T-helper 2 cell treated with Interferon-gamma antibody and Interleukin-4, amounts not matched to agents 5 μg/mL and 100 μg/mL, for 36 hours (primary cell): ENCODE measurements at places on chromosomes 2 and 18.

- no peak for DNase-seq
Measured at GRCh38 chr2:145530653-145531052, 1010.7 kb upstream of the ZEB2 start.

DNA sequence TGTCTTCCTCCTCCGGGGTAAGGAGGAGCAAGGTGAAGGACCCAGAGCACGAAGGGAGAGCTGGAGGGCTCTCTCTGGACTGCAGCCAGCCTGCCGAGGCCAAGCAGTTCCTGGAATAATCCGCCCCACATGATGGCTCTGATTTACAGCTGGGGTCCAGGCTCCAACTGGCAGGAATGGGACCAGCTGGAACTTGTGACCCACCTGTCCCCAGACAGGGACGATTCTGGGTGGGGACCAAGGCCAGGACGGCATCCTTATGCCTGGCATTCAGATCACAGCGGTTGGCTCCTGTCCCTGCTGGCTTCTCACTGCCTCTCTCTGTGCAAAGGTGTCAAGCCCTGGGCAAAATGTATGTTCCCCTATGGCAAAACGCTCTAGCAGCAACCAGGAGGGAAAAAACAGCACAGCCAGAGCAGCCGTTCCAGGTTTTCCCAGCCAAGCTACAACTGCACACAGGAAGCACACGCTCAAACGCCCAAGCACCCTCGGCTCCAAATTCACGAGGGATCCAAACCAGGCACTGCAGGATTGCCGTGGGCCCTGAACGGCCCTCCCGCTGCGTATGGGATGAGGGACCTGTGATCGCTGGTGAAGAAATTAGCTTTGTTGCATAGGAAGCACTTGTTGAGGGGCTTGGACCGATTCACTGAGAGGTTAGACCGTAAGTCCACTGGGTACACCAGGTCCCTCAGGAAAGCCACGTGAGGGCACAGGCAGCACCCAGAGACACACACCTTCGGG is 35.8 kb downstream of the FAM178B start:
- no peak for DNase-seq

DNA sequence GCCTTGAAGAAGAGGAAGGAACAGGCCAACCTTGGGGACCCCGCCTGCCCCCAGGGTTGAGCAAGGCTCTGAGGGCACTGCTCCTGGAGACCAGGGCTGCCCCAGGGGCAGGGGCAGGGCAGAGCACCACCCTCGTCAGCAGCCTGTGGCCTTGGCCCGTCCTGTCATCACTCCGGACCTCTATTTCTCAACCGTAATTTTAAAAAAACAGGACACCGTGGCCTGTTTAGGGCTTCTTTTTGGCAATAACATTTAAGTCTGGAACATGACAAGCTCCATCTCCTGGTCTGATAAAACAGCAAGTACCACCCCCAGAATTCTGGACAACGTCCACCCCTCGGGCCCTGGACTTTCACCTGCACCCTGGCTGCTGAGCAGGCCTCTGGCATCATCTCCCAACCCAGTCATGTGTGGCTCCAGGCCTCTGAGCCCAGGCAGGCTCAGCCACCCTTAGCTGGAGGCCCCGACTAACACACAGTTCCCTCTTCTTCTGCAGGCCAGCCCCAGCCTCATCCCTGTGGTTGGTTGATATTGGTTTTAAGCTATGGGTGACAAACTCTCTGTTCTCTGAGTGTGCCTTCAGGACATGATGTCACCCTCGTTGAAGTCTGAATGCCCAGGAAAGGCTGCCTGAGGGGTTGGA is 22.6 kb upstream of the ID2 start:
- no peak for DNase-seq

DNA sequence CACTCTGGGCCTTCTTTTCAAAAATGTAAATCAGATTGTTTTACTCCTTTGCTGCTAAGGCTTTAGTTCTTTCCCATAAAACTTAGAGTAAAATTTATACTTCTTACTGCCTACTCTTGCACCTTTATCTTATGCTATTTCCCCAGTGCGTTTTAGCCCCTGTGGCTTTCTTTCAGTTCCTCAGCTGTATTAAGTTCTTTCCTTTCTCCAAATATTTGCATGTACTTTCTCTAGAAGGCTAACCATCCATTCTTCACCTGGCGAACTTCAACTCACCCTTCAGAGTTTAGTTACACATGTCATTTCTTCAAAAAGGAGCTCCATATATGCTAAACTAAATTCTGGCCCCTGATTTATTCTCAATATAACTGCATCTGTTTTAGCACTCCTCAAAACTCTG is 160.7 kb downstream of the FSHR start:
- no peak for DNase-seq

GRCh38 chr2:197122821-197123220 is 187.8 kb downstream of the ANKRD44 start:
- no peak for DNase-seq

- no peak for DNase-seq
Measured at GRCh38 chr2:240623531-240624010, 1.7 kb upstream of the GPR35 start.

DNA sequence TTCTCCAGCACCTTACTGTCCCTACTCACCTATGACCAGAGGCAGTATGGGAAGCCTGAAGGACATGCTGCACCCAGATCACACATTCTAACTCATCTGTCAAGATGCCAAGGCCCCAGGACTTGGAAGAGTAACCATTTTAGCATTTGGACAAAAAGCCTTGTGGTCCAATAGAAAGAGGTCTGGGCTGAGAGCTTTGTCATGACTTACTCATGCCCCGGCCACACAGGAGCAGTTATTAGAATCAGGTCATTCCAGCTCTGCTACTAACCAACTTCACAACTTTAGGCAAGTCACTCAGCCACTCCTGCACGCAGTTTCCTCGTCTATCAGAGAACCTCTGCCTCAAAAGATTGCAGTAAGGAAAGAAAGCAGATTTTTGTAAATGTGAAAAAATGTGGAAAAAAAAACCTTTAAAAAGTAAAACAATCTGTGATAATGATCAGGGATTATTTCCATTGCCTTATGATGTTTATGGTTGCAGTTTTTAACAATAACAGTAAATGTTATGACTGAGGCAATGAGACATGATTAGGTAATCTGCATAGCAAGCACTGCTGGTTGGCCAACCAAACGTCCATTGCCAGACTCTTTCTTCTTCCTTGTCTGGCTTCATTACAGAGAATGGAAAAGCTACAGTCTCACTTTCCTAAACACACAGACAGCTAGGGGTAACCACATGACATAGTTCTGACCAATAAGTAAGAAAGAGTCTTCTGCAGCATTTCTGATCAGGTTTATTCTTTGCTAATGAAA is 255.4 kb upstream of the CHAC2 start:
- DNase-seq, result no peak

DNA sequence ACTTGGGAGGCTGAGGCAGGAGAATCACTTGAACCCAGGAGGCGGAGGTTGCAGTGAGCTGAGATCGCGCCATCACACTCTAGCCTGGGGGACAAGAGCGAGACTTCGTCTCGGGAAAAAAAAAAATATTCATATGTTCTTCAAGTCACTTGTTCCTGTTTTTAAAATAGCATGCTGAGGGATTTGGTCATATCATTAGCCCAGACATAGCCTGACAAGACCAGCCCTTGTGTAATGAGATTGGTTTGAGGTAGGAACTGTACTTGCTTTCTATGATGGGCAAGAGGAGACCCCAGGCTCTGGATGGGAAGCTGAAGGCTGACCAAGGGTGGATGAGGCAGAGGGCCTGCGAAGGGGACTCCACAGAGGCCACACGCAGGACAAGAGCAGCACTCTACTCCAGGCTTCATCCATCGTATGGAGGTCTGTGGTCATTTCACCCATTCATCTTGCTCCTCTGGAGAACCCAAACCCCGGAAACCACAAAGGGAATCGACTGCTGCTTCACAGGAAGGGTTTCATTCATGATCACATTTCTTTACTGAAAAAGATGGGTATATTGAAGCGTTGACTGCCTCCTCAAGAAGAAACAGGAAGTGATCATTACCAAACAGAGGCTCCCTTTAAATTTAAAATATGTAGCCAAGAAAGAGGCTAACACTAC is 87.1 kb upstream of the ZNF397 start:
- no peak for DNase-seq
